ENCODE measurements at places on chromosomes 12 and 14.
A peak's percentile ranks its signal among the peaks of the same experiment; 100 is the strongest.

- DNase-seq, result no peak
Observed at GRCh38 chr14:103693515-103693914, 21.7 kb downstream of the XRCC3 start.

DNA sequence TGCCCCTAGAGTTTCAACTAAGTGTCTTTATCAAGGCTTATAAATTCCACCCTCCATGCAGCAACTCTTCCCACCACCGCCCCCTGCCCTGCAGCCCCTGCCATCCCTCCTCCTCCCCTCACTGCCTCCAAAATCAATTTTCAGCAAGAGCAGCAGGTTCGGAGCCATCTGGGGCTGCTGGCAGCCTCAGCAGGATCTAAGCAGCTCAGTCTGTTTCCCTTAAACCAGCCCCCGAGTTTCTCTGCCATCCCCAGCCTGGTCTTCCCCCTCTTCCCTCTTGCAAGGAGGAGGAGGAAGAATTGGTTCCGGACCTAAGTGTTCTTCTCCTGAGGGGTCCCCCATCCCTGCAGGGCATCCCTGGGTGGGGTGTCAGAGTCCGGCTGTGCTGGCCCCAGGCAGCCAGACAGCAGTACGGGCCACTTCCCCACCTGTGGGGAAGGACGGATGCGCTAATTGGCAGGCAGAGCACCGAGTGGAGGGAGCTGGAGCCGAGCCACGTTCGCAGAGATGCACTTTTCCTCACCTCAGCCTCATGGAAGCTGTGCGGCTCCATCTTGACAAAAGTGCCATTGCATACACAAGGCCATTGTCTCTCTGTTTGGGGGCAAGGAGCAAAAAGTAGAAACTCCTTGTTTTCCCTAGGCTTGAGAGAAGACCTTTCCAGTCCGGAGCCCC is 189.3 kb downstream of the KCNA5 start:
- DNase-seq, result no peak

DNA sequence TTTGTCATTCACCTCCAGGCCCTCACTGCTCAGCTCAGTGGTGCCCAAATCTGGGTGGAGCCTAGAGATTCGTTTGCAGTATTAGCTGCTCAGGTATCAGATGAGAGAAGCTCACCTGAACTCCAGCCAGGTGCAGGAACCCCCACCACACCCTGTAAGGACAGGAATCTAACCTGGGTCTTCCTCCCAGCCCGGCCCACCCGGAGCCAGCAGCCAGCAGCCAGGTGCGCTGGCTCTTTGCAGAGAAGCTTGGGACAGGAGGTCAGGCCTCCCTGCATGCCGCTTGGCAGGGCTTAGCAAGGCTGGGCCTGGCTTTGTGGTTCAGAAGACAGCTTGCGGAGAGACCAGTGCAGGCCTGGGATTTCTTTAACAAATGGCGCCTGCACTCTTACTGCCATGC is 125.6 kb upstream of the MYL2 start:
- DNase-seq, result no peak

DNA sequence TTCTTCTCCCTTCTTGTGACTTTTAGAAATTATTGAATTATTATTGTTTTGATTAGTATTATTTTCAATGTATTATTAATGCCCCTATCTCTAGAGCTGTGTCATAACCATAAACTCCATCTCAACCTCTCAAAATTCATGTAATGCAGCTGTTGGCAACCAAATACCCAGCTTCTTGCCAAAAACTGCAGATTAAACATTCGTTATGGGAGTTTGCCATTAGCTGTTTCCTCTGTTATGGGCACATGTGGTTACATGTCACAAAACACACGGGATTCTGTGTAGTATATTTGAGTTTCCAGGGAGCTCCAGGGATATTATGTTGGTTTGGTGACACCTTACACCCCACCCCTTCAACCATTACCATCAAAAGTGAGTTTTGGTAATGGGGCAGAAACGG is 2.8 kb upstream of the ALX1 start:
- DNase-seq, result no peak

DNA sequence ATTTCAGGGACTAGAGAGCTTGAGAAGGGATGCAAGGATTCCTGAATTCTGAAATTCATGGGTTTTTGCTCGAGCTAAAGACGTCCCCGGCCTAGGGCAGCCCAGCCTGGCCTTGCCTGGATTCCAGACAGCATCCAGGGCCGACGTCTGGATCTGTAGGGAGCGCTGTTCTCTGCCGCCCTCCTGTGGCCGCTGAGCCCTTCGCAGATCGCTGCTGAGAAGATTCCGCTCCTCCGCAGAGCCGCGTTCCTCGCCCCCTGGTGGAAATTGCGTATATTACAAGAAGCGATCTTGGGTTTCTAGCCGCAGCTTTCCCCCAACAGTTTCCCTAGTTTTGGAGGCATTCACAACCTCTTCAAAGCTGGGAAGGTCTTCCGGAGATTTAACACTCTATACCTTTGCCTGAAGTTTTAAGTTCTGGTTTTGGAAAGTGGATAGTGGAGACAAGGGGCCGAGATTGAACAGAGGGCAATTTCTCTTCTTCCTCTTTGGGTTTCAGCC is 5.1 kb downstream of the CISTR start:
- DNase-seq, result peak; percentile 94

DNA sequence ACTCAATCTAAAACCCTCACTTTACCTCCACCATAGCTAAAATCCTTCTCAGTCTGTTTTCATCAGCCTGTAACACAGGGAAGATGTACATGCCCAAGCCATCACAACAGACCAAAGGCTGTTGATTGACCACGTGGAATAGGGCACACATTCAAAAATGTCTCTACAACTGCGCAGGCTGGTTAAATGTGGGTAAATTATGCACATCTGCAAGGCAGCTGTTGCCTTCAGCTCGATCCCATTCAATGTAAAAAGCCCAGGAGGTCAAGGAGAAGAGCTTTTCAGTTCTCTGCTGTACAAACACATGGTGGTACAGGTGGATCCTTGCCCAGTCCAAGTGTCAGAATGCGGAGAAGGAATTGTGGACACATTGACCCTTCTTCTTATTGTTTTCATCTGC is 354.0 kb downstream of the FLRT2 start:
- DNase-seq, result no peak

DNA sequence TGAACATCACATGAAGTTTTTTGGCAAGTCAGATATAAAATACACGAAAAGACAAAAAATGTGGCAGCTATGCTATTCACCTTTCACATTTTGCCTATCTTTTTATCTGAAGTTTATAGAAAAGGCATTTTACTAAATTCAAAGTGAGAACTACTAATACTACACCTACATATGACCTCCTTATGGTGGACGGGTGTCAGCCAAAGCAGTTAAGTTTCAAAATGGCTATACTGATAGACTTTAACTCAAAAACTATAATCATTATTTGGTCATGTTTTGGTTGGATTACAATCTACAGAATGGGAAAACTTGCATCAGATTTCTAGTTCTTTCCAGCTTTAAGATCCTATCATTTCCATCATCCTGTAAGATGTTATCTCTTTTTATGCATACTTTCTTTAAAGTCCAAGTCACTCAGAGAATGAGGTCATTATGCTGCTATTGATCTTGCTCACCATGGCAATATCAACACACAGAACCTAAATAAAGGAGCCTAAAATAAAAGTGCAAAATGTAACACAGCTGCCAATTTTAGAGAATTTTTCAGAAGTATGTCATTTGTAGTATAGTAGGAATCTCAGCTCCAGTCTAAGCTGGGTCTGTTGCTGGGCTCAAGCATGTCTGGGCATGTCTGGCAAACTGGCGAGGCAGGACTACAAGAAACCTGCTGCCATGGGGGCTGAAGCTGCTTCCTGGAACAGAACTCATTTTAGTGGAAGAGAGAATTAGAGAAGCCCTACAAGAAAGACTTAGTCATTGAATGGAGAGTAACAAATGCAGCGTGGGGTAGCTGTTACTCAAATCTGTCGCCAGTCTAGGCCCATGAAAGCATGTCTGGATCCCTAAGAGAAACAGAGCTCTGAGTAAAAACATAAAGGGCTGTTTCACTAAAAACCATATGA is 7.6 kb upstream of the AEBP2 start:
- DNase-seq, result peak; percentile 42

GRCh38 chr14:62162998-62163589 is 400.9 kb downstream of the SNAPC1 start:
- peak; percentile 40 for DNase-seq

DNA sequence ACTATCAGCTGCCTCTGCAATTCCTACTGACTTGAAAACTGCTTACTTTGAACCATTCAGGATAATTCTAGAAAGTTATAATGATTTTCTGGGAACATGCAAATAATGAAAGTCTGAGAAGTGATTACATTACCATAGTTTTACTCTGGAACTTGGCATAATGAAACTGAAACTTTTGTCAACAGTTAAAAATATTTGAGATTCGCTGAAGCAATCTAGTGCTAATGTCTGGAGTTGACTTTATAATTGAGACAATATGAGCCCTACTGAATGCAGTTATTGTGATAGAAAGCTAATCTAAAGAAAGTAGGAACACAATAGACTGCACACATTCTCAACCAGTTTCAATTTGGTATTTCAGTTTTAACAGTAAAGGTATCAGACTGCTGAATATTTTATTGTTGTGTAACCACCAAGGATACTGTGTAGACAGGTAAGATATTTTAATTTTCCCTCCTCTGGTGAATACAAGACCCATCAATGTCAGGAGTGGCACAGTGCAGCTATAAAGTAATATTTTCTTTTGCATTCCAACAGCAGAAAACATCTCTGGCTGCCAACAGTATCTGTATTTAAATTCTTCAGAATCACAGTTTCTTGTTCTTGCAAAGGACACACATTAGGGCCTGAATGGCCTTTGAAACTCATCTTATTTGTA is 483.5 kb downstream of the ATP23 start:
- peak; percentile 10 for DNase-seq

- DNase-seq, result no peak
Observed at GRCh38 chr12:32615441-32615840, 63.7 kb upstream of the DNM1L start.

GRCh38 chr12:108905725-108906124 is 25.8 kb downstream of the DAO start:
- DNase-seq, result no peak

DNA sequence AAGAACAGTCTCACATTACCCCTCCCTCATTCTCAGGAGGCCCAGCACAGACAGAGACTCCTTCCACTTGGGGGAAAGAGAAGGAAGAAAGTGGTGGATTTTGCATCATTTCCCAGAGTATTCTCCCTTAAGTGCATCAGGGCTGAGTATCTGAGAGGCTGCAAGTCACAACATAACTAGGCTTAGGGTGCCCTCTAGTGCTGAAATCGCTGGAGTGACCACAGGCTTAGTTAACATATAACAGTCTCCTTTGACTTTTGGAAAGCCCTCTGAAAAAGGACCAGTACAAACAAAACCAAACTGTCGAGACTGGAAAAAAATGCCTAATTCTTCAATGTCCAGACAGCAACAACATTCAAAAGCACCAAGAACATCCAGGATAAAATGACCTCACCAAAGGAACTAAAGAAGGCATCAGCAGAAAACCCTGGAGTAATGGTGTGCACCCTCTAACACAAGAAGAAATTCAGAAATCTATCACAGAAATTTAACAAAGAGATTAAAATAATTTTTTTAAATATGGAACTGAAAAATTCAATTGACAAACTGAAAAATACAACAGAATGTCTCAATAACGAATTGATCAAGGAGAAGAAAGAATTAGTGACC is 412.3 kb downstream of the RPS29 start:
- peak; percentile 69 for DNase-seq

DNA sequence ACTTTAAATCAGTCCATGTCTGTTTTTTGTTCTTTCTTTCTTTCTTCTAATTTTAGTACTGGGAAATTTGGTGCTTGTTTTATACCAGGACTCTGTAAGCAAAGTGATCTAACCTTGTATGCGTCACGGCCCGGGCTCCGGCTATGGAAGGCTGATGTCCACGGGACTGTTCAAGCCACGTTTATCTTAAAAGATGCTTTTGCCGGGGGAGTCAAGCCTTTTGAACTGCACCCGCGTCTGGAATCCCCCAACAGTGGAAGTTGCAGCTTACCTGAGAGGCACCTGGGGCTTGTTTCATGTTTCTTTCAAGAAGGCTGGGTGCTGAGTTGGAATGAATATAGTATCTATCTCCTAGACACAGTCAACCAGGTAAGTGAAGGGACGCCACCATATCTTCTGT is 62.2 kb downstream of the TECPR2 start:
- DNase-seq, result no peak

DNA sequence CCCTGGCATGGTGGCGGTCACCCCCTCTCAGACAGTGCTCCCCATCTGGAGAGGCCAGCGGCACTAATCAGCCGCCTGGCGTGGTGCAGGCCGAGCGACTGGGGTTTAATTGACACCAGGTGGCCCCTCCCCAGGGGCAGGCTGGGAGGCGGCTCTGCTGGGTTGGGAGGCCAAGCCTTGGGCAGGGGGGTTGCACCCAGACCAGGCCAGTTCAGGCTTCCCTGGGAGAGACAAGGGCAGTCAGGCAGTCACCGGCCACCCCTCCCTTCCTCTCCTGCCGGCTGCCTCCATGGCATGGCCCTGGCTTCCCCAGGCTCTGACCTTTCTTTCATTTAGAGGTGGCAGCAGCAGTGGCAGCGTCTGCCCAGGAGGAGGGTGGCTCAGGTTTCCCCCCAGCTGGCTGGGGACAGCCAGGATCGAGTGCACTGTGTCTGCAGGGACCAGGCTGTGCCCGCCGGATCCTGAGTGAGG is 78.1 kb upstream of the NOS1 start:
- no peak for DNase-seq

DNA sequence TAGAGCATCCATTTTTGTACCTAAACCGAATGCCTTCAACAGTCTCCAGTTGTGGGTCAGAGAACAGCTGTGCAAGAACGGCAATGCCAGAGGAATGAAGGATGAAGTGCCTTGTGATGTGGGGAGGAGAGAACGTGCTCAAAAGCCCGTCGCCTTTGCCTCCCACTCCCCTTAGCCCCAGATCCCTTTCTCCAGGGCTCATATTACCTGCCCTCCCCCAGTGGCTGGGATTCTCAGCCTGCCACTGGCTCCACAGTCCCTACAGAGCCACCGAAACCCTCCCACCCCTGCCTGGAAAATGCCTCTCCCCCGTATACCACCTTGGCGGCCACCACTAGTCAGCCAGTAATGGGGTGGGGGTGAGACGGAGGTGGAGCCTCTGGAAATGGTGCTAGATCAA is 158.5 kb downstream of the ZFP36L1 start:
- DNase-seq, result no peak

DNA sequence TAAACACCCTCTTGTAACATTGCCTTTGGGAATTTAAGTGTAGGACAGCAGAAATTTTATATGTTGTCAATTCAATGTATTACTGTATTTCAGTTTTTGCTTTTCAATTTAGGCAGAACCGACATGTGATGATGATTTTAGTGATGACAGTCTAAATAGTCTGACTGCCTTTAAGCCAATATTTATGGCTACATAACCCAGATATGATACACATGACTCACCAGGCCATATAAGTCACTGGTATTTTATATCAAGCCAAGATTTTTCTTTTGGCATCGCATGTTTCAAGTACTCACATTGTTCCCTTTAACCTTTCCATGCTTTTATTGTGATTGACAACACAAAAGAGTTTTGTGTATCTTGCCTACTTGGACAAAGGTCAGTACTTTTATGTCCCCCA is 13.6 kb upstream of the PPM1A start:
- DNase-seq, result no peak

All from ACHN (cell line).